ENCODE measurements at places on chromosomes 6 and 20.

- DNase-seq: no peak
These were observed 37.6 kb downstream of the STK35 start for GRCh38 chr20:2139250-2139649.

DNA sequence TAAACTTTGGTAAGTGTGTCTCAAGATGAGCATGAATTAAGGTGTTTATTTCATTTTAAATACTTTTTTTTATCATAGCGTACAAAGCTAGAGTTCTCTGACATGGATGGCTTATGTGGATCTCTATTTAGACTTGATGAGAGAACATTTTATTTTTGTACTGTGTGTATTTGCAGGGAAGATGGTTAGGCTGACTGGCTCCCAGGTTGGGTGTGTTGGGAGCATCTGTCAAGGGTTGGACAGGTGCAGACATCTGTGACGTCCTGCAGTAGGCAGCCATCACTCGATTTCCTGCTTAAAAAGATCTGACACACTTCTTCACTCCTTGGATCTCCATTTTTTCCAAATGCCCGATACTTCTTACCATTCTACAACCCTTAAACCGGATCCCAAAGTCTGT is 221.9 kb upstream of the QKI start:
- DNase-seq: no peak

- DNase-seq: no peak
These were observed 36.8 kb upstream of the CLIC5 start for GRCh38 chr6:46052479-46052878.

DNA sequence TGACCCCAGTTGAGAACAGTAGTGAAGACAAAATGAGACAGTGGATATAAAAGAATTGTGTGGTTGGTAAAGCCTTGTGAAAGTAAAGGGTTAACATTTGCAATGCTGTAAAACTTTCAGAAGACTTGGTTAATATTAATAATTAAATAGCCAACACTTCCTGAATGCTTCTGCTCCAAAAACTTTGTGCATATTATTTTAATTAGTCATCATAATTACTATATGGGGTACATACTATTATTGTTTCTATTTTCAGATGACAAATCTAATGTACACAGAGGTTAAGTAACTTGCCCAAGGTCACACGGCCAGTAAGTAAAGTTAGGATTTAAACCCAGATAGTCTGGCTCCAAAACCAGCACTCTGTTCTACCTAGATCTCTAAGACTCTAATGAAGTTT is 291.3 kb downstream of the OGFRL1 start:
- no peak for DNase-seq

DNA sequence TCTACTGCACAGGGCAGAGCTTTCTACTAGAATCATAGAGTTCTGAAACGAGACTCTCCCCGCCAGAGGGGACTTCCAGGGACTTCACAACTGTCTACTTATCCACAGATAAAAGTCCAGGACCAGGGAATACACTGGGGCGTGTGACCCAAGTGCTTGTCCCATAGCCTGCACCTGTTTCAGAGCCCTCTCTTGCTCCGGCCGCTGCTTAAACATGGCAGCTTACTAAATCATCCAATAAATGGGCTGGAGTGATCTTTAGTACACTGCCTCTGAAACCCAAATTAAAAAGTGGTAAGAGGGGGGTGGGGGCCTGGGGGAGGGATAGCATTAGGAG is 8.9 kb upstream of the RAB44 start:
- DNase-seq: no peak

DNA sequence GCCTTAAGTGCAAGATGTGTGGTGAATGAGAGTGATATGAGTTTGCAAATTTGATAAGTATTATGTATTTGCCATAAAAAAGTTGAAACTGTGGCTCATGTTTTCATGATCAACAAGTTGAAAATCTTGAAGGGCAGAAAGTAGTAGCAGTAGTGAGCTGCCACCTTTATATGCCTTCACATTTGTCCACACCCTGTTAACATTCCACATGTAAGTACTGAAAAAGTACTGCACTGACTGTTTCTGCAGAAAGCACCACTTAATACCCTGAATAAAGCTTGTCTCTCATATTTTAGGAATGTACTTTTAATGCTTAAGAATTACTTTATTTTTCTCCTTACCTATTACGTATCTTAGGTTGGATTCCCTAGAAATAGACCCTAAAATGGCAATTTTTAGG is 45.9 kb downstream of the FLRT3 start:
- no peak for DNase-seq

DNA sequence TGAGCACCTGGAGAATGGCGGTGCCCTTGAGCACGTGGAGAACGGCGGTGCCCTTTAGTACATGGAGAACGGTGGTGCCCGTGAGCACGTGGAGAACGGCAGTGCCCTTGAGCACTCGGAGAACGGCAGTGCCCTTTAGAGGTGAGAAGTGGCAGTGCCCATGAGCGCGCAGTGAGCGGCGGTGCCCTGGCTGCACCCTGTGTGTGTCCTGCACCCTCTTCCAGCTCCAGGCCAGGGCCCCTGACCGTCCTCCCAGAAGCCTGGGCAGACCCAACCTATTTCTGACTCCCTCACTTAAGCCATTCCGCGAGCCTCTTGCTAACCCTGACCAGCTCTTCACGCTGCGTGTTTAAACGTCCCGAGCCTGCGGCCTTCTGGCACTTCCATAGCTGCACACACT is 151.3 kb downstream of the DLL1 start:
- no peak for DNase-seq

- no peak for DNase-seq
These were observed 30.5 kb downstream of the FBXO9 start for GRCh38 chr6:53095716-53096115.

- no peak for DNase-seq
These were observed 15.7 kb downstream of the AURKA start for GRCh38 chr20:56376331-56376730.

DNA sequence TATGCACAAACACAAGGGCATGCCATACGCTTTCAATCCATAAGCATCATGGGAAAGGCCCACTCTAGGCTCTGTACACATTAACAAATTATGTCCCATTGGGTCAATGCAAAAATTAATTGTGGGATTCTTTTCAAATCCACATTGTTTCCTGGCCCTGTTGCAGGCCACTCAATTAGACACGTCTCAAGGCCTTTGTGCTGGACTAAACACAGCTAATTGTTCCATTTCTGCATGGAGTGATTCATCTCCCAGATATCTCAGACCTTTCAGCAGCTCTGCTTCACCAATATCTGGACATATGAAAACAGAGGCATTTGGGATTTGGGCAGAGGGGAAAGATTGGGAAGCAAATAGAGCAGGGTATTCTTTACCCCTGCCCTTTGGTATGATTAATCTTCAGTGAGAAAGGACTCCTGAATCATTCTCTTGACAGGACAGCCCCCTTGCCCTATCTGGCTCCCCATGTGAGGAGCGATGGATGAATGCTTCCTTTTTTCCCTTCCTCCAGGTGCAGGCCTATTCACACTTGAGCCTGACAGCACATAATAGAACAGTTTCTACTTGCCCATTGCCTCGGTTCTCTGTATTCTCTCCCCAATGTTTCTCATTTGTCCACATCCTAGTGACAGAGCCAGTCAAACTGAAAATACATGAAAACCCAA is 547.6 kb downstream of the HAO1 start:
- no peak for DNase-seq

- DNase-seq: peak; percentile 19
These were observed 2.0 kb downstream of the TSHZ2 start for GRCh38 chr20:52974179-52974594.

DNA sequence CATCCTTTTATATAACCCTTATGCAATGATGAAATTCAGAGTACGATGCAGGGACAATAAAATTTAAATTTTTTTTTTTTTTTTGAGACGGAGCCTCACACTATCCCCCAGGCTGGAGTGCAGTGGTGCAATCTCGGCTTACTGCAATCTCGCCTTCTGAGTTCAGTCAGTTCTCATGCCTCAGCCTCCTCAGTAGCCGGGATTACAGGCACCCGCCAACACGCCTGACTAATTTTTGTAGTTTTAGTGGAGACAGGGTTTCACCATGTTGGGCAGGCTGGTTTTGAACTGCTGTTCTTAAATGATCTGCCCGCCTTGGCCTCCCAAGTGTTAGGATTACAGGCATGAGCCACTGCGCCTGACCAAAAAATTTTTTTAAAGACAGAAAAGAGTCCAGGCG is 15.2 kb downstream of the MTO1 start:
- no peak for DNase-seq

DNA sequence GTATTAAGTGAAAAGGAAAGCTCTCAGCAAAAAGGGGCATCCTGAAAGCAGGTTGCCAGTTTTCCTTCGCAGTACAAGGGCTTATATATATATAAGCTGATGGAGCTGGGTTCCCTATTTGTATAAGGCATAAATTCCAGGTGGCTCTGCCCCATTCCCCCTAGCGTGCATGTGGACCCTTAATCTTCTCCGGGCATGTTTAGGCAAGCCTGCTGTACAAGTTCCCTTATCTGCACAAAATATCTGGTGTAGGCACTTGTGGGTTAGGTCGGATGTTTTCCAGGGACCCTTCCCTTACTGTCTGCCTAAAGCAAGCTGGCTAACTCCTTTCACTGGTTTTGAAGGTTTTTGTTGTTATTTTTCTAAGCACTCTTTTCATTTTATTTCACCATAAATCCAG is 140.7 kb downstream of the FUT9 start:
- no peak for DNase-seq

GRCh38 chr20:20487811-20488210 is 119.9 kb downstream of the INSM1 start:
- DNase-seq: no peak

DNA sequence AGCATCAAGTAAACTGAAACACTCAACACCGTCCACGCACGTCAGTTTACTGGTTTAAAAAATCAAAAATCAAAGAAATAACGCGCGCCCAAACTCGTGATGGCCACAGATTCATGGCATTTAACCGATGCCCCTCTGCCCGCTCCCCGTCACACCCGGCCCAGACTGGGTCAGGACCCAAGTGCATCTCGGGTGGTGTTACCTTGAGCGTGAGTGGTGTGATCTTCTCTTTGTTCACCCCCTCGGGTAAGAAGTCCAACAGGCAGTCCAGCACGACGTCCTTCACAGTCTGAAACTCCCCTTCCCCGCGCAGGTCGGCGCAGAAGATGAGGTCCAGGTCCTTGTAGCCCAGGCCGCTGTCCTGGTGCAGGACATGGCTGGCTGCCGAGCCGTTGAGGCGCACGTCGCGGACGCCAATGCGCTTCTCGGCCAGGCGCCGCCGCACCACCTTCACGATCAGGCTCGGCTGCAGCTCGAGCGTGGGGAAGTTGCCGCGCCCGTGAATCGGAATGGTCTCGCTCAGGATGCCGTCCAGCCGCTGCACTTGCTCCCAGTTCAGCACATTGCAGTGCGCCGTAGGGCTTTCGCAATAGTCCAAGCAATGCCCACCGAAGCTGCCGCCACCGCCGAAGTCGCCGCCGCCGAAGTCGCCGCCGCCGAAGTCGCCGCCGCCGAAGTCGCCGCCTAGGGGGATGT is 945 bp downstream of the TENT5A start:
- no peak for DNase-seq

- no peak for DNase-seq
These were observed at the start of gene ID4 for GRCh38 chr6:19836799-19837510. TSS of gene ID4 (plus strand) at chr6:19837370. CDS start at chr6:19837755, 385 bp downstream.

DNA sequence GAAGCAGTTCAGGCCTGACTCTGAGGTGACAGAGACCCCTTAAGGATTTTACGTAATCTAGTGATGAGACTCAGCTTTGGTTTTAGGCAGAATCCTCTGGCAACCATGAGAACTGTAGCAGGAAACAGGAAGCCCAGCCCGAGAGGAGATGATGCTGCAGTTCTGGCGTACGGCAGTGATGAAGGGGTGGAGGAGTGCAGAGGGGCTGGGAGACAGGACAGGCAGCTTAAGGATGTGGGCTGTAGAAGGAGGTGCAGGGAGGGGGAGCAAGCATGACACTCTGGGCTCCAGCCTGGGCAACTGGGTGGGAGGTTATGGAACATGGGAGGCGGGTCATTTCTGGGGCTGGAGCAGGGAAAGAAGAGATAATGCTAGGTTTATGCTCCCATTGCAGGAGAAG is 67.1 kb downstream of the LRFN2 start:
- DNase-seq: no peak

DNA sequence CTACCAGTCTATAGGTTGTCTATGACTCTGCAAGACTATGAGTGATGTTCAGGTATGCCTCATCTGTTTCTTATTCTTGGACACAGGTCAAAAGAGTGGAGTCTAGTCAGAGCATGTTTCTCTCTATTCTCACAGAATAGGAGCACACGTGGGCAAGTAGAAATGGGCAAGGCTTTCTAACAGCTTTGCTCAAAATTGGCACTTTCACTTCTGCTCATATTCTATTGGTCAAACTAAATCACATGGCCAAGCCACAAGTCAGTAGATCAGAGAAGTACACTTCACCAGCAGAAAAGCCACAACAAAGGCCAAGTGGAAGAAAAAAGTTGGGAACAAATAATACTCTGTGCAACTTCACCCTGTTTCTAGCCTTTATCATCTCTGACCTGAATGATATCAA is 354.5 kb upstream of the SYNCRIP start:
- DNase-seq: no peak

DNA sequence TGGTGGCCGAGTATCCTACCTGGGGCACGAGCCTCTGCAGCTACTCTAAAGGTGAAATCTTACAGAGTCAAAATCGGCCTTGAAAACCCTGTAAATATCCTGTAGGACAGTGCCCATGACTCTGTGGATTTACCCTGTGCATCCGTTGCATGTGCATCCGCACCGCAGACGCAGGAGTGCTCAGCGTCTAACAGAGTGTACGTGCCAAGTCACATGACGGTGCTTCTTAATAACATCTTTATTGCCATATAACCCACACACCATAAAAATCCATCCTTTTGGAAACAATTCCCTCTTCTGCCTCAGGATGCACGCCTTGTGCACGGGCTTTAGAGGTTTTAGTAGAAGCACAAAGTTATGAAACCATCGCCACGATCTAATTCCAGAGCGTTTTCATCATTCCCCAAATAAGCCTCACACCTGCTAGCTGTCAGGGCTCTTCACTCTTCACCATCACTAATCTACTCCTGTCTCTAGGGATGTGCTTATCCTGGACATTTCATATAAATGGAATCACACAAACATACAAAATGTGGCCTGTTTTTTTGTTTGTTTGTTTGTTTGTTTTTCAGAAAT is 384.5 kb upstream of the SULF2 start:
- DNase-seq: no peak

- no peak for DNase-seq
These were observed 75.2 kb upstream of the GLP1R start for GRCh38 chr6:38973178-38974057.

- no peak for DNase-seq
These were observed 44.7 kb upstream of the SIRPG start for GRCh38 chr20:1702328-1702727.

DNA sequence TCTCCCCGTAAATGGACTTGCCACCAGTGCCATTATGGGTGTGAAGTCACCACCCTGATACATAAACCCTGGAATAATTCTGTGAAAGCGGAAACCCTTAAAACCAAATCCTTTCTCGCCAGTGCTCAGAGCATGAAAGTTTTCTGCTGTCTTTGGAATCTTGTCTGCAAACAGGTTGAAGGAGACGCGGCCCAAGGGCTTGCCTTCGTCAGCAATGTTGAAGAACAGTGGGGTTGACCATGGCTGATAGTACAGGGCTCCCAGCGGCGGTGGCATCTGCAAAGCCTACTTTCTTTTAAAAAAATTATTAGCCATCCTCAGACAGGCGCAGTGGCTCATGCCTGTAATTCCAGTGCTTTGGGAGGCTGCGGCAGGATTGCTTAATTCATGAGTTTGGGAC is 22.1 kb downstream of the ABHD12 start:
- DNase-seq: no peak
